DMS79 (cell line): ENCODE measurements at places on chromosomes 3 and 15.

DNA sequence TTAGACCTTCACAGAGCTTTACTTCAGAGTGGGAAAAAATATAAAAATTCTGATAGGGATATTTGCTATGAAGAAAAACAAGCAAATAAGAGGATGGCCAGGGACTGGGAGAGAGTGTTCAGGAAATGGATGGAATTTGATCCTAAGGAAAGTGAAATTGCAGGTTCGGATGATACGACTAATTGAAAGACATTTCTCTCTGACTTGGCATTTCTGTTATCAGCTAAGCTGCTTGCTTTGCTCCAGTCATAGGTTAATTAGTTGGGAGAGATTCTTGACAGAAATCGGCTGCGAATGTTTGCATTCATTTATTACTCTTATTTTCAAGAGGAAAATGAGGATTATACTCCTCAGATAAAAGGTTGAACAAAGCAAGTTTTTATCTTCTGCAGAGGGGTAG lies 808.7 kb upstream of the NECTIN3 start:
- DNase-seq = no peak

DNA sequence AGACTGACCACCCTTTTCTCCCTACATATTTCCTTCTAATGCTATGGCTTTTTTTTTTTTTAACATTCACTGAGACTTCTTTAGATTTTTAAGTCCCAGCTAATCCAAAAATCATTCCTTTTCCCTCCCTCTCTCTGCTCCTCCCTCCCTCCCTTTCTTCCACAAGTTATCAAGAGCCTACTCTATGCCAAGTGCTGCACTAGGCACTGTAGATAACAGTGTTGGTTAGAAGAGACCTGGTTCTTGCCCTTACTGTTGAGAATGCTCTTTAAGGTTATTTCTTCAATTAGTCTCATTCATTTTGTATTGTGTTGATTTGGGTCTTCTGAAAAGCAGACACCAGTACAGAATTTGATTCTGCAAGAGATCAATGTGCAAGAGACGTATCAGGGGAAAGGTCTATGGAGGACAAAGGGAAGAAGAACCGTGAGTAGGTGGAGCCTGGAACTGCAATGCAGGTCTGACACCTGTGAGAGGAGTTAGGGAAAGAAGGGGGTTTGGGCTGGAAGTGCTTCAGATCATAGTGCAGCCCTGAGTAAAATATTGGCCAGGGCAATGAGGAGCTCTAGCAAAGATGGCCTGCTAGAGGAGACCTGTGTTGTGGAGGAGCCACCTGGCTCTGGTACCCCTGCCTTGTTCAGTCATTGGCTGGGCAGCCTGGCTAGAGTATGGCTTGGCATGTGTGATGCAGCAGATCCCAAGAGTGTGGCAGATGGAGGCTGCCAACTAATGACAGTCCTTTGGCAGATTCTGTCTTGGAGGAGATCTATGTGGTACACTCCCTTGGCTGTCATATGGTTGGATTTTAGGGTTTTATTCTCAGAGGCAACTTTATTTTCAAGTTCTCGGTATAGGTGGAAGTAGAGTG lies 9.7 kb upstream of the PCOLCE2 start:
- no peak for DNase-seq

- no peak for DNase-seq
Measured at GRCh38 chr3:24595796-24596195, 101.1 kb upstream of the THRB start.

GRCh38 chr3:176275113-176275512 lies 922.2 kb downstream of the TBL1XR1 start:
- DNase-seq = no peak

DNA sequence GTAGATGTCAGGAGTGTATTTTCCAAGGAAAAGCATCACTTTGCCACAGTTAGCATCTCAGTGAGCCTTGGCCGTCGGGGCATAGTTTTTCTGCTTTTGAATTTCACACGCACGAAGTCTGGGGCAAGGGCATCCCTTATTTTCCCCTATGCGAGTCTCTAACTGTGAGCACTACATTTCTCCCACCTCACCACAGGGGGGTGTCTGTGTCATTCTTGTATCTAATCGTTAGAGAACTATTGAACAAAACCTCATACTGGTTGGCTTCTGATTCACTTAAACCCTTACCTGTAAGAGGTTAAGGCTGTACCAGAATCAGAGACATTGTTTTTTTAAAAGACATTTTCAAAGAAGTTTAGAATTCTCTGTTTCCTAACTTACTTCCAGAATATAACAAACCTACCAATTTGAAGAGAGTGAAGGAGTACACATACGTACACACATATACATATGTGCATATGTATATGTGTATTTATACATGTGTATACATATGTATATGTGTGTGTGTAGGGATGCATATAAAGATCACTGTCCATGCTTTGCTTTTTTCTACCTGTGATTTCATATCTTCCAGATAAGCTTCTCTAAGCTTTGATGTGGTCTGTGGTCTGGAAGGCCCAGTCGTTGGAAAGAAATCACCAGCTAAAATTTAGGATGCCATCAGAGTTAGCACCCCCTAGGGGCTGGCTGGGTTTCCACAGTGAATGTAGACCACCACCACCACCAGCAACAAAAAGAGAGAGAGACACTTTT lies 49.4 kb downstream of the MYZAP start:
- no peak for DNase-seq

DNA sequence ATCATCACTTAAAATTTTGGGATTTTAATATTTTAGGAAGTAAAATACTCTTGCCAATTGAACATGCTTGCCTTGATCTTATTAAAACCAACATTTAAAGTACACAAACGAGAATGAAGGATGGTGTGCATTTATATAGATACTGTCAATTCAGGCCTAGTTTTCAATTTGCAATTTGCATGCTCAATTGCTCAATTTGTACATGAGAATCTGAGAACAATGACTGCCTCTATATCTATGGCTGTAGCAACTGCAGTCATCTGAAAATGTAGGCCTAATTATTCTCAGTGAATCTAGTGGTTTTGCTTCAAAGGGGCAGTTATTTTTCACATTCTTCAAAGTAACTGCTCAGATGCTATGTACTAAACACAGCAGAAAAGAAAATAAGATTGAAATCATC lies 18.8 kb downstream of the ZBBX start:
- no peak for DNase-seq

DNA sequence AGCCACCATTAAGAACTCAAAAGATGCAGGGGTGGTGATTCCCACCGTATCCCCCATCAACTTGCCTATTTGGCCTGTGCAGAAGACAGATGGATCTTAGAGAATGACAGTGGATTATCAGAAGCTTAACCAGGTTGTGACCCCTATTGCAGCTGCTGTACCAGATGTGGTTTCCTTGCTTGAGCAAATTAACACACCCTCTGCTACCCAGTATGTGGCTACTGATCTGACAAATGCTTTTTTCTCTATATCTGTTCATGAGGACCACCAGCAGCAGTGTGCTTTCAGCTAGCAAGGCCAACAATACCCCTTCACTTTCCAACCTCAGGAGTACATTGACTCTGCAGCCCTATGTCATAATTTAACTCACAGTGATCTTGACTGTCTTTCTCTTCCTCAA lies 8.6 kb upstream of the MCF2L2 start:
- DNase-seq = no peak

- peak; percentile 10 for DNase-seq
Measured at GRCh38 chr3:10467904-10468612, 37.3 kb downstream of the ATP2B2 start.

GRCh38 chr3:33664195-33664594 lies 53.9 kb downstream of the CLASP2 start:
- DNase-seq = no peak
